ENCODE measurements at places on chromosomes 6 and 20.

- no peak for DNase-seq
Measured at GRCh38 chr6:111605100-111605751, 452 bp downstream of the TRAF3IP2 start.

DNA sequence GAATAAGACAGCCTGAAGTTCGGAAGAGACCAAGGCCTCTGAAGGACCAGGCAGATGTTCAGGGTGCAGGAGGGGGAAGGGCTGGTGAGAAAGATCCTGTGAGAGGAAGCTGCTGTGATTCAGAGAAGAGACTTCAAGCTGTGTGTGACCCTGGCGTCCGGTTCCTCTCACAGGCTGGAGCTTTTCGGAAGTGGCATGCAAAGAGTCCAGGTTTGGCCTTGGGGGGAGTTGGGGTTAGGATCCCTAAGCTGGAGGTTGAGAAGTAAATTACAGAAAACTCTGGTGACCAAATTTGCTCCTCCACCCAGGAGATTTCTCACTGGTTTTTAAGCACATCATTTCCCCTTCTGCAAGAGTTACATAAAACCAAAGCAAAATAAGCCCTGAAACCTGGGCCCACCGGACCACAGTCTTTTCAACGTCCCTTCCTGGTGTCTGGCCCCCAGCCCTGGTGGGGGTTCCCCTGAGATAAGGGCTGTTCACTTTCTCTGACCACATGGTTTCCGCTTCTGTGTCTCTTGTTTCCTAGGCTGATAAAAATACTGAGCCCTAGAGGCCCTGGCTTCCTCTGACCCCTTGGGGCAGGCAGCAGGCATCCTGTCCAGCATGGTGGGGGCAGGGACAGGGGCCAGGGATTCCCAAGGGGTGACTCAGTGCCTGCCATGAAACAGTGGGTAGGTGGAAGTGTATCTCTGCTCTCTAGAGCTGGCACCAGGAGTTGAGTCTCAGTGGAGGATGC lies 12.0 kb upstream of the LTA start:
- peak; percentile 45 for DNase-seq

GRCh38 chr6:79463621-79464050 lies 73.6 kb downstream of the LCA5 start:
- no peak for DNase-seq

GRCh38 chr6:76003113-76003512 lies 69.3 kb downstream of the IMPG1 start:
- no peak for DNase-seq

DNA sequence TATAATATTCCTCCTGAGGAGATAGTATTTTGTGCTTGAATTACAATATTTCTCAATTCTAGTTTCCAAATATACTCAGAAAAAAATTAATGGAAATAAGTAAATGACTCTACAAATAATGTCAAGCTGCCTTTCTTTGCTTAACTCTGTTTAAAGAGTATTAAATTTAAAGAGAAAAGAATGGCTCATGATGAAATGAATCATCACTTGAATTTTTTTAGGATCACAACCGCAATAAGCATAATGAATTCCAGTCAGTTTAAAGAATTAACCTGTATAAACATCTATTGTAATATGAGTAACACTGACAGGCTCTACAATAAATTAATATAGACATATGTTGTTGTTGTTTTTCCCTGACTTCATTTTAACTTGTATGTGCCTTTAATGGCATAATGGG lies 266.2 kb upstream of the ADGRB3 start:
- DNase-seq: no peak

- no peak for DNase-seq
Measured at GRCh38 chr20:39676857-39677391, 714.8 kb downstream of the DHX35 start.

- DNase-seq: no peak
Measured at GRCh38 chr6:138728662-138729061, 44.9 kb upstream of the CCDC28A start.

DNA sequence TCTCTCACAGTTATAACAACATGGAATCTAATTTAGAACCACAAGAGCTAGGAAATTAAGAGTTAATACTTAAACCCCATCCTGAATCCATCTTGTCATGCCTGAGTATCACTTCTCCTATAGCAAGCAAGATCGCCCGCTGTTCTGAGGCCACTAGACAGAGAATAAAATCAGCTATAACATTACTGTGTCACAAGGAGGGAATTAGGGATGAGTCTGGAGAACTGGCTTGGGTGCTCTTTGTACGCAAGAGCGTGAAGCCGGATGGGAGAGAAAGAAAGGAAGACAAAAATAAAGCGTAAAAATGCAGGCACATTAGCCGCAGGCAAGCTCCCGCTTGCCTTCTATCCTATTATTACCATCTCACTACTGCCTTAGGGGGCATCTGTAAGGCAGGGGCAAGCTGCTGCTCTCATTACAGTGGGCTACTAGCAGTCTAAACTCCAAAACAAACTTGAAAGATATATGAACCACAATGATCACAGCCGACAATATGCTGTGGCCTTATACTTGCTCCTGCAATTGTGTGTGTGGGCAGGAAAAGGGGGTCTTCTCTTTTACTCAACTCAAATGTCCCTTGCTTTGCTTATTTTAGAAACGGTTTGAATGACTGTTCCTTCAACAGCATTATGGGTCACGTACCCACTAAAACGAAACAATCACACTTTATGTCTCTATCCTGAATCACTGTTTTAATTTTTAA lies 81.9 kb downstream of the GJA10 start:
- DNase-seq: no peak

DNA sequence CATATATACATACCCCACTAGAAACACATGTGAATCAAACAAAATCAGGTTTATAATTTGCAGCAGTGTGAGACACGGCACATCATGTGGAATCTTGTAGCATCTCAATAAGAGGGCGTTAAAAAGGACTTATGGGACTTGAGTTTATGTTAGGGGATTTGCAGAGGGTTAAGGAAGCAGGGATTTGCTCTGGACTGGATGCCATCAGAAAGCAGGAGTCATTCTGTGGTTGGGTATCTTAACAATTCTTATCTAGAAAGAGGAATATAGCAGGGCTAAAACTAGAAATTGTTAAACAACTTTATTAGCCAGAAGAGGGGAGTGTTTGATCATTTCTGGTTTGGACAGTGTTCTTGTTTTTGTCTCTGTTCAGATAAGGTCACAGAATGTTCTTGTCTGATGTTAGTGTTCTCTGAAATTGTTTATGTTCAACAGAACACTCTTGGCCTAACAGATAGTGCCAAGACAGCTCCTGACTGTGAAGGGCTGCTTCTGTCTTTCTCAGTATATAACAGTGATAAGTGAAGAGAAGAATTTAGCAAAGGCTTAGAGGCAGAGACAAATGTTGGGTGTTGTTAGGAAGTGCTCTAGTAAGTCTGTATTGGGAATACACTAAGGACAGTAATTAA lies 39.2 kb downstream of the LIN28B start:
- no peak for DNase-seq

- no peak for DNase-seq
Measured at GRCh38 chr20:60091861-60092260, 133.6 kb downstream of the CDH26 start.

GRCh38 chr20:7031222-7031621 lies 263.7 kb downstream of the BMP2 start:
- DNase-seq: no peak

DNA sequence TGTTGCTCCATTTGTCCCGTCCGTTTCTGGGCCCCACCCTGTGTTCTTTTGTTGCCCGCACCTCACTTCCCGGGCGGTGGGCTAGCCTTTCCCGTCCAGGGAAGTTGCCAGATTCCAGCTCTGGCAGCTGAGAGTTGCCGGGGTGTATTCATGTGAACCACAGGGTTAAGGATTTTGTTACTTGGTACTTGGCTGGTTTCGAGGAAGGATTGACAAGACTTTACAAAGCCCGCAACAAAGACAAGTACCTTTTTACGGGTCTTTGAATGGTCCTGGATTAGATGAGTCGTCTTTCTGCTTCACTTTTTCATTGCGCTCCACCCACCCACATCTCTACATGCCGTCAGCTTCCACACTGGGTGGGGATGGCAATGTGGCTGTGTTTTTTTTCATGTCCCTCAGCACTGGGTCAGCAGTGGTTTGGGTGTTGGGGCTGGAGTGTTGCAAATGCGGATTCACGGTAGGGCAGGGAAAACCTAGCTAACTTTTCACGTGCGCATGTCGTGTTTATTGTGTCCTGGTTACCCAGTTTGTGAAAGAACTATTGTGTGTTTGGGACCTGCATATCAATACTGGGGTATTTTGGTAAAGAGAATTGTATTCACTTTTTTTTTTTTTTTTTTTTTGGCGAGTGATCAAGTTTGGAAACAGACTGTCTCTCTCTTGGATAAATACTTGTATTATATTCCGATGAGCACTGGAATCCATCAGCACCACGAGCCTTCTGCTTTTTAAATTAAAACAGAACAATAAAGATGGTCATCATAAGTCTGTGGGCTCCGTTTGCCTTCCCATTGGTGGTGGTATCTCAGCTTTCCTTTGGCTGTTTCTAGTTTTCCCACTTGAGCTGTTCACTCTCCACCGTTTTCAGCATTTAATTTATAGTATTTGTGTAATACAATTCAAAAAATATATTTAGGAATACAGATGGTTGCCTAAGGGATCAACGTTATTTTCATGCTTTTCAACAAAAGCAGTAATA lies 1.2 kb downstream of the DUSP22 start:
- no peak for DNase-seq

- DNase-seq: no peak
Measured at GRCh38 chr20:19465536-19465935, 253.1 kb downstream of the SLC24A3 start.

- no peak for DNase-seq
Measured at GRCh38 chr6:134603561-134603960, 285.6 kb upstream of the SGK1 start.

GRCh38 chr6:16128759-16129622 lies at the start of gene MYLIP:
Gene MYLIP, plus strand, starts transcription at chr6:16129086. Its CDS starts 237 bp downstream, at chr6:16129323.
- DNase-seq: peak; percentile 100

- DNase-seq: peak; percentile 45
Measured at GRCh38 chr20:14336686-14337085, 726 bp downstream of the FLRT3 start.

- DNase-seq: no peak
Measured at GRCh38 chr6:100372326-100373091, 92.2 kb downstream of the SIM1 start.

- DNase-seq: no peak
Measured at GRCh38 chr6:33335916-33336315, 18.4 kb upstream of the ZBTB22 start.

DNA sequence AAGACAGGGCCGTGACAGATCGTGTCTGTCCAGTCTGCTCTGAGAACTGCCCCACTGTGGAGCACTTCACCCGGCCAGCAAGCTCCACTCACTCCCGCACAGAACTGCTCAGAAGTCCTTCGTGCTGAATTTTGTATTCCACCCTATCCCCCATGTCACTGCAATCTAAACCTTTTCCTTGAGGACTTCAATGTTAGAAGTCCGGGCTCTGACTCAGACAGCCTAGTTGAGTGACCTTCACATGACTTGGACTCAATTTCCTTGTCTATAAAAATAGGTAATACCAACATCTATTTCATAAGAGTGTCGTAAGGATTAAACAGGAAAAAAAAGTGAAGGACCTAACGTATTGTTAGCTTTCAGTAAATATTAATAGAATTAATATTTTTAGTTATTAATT lies 161.6 kb downstream of the QRSL1 start:
- no peak for DNase-seq

DNA sequence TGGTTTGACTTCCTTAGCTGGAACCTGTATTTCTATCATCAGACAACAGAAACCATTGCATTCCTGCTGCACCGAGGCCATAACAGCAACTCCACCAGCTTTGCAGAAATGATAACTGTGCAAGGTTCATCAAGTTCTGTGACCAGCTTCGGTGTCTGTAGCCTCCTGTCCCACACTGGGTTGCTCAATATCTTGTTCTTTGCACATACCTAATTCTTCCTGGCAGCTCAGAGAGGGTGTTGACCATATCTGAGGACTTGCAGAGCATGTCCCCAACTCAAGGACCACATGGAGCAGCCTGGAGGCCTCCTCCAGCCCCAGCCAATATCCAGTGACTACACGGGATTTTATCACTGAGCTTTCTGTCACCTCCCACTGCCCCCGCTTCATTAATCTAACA lies 59.3 kb upstream of the SCAF8 start:
- no peak for DNase-seq

DNA sequence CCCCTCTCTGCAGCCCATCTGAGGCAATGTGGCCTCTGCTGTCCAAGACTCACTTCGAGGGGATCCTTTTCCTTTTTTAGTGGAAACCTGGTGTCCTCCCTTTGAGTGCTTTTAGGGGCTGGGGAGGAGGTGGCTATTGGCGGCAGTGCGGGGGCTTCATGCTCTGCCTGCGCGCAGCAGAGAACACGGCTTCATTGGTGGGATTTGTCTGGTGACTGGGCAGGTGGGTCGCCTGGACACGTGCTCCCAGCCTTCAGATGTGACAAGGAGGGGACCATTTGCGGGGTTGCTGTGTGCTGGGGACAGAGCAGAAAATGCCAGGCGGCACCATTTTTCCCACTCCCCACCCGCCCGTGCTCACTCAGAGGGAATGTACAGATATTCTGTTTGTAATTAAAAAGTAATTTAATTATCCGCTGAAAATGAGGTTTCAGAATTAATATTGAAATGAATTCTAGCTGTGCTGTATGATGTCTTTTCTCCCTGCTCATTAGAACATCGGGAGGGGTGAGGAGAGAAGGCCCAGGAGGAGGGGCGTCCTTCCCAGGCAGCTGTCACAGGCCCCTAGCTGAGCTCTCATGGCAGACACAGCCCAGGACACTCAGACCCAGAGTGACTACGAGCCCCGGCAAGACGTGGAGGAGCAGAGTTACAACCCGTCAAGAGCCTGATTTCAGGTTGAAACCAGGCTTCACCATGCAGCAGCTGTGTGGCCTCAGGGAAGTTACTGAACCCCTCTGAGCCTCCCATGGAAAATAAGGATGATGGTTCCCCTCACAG lies 417.2 kb upstream of the SULF2 start:
- peak; percentile 36 for DNase-seq

DNA sequence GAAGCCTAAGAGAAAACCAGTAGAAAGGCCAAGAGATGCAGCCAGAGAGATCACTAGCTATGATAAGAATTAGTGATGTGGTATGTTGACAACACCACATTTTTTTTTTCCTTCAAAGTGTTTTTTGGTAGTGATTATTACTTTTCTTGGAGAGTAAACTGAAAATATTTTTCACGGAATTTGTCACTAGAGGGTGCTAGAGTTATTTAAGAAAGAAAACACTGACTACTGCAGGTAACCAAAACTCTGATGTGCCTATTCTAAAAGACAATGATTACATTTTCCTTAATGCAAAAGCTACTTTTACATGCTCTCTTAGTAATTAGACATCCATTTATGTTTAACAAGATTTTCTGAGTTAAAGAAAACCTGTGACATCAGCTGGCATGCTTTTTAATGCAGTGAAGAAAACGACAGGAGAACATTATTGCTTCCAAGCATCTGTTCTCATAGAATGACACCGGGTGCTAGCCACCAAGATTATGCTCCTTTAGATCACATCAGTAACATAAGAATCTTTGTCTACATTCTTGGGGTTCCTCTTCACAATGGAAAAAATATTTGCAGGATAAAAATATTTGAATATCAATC lies 28.8 kb downstream of the RWDD2A start:
- no peak for DNase-seq

GRCh38 chr6:90175627-90176538 lies 120.8 kb downstream of the BACH2 start:
- DNase-seq: no peak

GRCh38 chr6:159832946-159833345 lies 32.9 kb downstream of the PNLDC1 start:
- DNase-seq: no peak
